ENCODE measurements at places on chromosomes 6 and 20.
A peak's percentile ranks its signal among the peaks of the same experiment; 100 is the strongest.

- no peak for DNase-seq
These were observed 14.0 kb downstream of the ETV7 start for GRCh38 chr6:36373368-36374019.

- DNase-seq = peak; percentile 74
These were observed 19.1 kb downstream of the TGM3 start for GRCh38 chr20:2314759-2315439.

GRCh38 chr6:150528648-150529285, 70.9 kb upstream of the PLEKHG1 start:
- no peak for DNase-seq

- DNase-seq = no peak
These were observed 519.9 kb downstream of the MAFB start for GRCh38 chr20:40168981-40169620.

DNA sequence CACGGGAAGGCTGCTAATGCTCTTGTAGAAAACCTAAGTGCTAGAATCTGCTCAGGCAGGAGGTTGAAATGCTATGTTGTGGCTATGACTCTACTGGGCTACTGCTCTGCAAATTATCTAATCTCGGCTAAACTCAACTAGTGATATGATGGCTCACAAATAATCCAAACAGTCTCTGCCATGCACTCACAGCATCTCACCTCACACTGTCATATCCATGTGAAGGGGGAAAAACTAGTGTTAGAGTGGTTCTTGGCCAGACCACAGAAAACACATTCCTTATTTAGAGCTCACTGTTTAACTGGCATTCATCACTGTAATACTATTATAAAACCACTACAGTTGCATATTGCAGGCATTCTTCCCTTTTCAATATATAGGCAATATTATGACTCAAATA, 81.8 kb upstream of the DST start:
- DNase-seq = no peak

- DNase-seq = no peak
These were observed at the start of gene COL11A2 for GRCh38 chr6:33192105-33192646. TSS of gene COL11A2 (minus strand) at chr6:33192467. CDS start at chr6:33192240, 227 bp downstream.

GRCh38 chr6:124795643-124796463, 166.4 kb upstream of the RNF217 start:
- DNase-seq = no peak

DNA sequence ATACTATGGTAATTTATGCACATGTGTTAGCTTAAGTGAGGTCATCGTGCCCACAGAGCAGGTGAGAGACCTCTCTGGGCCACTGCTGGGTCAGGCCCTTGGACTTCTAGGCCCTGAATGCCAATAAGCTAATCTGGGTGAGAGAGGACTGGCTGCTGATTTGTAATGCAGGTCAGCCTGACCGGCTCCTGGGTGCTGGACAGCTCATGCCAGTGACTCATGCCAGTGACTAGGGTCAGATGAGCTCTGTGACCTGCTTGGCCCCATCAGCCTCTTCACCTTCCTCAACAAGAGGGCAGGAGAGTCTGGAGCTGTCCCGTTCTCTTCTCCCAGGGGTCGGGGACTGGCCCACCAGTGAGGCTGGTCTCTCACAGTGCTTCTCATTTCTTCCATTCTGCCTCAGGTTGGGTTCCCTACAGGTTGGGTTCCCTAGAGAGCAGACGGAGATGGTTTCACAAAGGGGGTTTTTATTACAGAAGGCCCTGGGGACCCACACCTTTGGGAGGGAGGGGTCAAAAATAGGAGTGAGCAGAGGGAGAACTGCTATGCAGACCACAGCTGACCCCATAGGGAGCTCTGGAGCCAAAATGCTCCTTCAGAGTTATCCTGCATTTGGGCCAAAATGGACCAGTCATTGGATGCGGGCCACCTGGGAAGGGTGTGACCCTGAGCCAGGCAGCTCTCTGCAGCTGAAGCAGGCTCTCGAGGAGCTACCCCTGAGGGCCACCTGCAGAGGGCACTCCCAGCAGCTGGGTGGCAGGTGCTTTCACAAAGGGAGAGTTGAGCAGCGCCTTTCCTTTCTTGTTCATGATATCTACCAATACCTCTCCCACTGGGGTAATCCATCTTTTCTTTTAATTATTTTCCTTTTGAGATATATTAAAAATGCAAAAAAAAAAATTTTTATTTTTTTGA, 2.2 kb upstream of the OXT start:
- DNase-seq = no peak

DNA sequence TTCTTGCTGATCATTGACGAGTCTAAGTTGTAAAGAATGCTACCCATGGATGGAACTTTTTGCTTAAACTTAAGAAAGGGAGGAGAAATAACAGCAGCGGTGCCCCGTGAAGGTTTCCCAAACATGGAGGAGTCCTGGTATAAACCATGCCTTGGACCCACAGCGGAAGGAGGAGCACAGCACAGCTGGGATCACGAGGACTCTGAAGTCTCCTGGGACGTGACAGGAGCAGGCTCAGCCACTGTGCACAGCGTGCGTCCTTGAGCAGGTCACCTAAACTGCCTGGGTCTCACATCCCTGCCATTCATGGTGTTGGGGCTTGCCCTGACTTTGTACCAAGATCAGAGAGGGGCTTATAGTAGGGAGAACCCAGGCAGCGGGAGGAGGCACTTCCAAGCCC, 56.1 kb upstream of the UNC93A start:
- no peak for DNase-seq

Measured in LoVo (cell line).